ENCODE measurements at places on chromosomes 12 and 14.

- DNase-seq, result no peak
These were observed 163.1 kb downstream of the PHLDA1 start for GRCh38 chr12:75868501-75868900.

DNA sequence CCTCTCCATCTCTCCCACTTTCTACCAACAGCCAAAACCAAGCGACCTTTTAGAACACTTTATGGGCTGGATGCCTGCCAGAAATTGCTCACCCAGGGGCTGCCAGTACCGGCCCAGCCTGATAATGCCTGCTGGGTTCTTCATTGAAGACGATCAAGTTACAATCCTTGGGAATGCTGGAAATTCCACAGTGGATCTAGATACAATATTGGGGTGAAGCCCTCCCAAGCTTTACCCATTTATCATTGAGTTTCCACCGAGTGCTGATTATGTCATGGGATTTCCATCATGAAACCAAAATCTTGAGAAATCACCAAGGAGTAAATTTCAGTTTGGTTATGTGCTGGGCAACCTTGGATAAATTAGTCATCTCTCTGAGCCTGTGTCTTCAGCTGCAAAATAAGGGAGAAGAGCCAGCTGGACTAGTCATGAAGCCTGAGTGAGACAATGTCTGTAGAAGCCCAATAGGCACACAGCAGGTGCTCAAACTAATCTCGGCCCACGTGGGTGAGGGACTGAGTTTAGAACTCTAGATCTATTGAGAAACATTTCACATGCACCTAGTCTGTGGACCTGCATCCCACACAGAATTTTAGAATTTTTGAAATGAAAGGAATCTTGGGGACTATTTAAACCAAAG is 75.5 kb upstream of the CLMN start:
- DNase-seq, result no peak

GRCh38 chr14:90426663-90427062 is 29.8 kb downstream of the CALM1 start:
- no peak for DNase-seq

DNA sequence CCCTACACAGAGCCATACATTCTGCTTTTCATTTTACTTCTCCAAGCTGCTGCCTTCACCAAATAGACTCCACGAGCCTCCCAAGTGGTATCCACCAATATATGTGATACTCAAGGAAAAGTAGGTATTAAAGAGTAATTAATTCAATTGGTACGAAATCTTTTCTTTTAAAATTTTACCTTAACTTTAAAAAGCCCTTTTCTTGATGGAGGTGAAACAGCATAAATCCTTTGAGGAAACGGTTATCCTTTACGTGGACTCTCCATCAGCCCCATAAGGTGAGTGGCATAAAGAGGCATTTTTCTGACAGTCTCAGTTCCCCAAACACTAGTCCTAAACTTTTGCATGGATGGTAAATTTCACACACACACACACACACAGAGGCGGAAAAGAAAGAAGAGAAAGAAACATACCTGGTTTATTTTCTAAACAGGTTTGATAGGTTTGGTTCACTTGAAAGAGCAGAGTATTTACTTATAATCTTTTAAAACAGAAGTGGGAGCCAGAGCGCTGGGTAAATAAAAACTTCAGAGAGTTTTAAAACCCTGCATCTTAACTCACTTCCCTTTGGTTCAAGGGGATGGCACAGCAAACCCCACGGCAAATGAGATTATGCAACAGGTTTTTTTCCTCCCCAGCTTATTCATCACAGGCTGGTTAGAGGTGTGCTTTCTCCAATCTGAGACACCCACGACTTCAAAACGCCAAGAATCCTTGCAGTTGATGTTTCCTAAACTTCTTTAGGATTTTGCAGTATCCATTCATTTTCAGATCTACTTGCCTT is 1.9 kb downstream of the DUSP16 start:
- DNase-seq, result no peak

DNA sequence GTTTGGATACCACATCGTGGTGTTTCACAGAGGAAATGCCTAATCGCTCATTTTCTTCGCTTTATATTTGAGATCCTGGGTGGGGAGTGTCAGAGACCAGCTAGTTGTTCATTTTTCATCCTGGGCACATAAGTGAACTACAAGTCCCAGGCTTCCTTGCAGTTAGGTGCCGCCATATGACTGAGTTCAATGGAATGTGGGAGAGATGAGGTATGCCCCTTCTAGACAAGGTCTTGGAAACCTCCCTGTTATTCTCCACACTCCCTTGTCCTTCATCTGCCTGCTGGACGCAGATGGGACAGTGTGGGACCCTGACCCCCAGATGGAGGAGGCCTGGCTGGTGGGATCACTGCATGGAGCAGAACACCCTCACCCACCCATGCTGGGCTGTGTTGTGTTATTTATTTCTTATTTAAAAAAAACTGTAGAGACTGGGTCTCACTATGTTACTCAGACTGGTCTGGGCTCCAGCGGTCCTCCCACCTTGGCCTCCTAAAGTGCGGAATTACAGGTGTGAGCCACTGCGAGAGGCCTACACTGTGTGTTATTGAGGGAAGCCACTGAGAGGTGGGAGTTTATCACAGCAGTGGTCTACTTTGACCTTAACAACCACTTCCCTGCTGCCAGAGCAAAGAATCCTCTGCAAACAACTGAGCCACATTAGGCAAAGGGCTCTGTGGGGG is 42.9 kb upstream of the VRK1 start:
- DNase-seq, result no peak

- DNase-seq, result no peak
These were observed 93.2 kb downstream of the EMP1 start for GRCh38 chr12:13289653-13290289.

DNA sequence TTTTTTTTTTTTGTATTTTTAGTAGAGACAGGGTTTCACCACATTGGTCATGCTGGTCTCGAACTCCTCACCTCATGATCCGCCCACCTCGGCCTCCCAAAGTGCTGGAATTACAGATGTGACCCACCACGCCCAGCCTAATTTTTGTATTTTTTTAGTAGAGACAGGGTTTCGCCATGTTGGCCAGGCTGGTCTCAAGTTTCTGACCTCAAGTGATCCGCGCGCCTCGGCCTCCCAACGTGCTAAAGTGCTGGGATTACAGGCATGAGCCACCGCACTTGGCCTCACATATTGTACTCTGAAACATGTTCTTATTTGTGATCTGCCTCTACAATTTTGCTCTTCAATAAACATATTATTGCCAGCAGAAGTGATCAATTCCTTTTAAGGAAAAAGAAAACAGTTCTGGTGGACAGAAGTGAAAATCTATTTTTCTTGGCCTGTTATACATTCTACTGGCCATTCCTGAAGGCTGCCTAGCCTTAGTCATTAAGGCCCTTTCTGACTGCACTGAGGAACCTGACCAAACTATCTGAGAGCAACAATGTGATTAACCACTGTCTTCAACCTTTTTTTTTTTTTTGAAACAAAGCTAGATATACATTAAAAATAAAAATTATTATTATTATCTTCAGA is 36.1 kb downstream of the SNX6 start:
- DNase-seq, result no peak

DNA sequence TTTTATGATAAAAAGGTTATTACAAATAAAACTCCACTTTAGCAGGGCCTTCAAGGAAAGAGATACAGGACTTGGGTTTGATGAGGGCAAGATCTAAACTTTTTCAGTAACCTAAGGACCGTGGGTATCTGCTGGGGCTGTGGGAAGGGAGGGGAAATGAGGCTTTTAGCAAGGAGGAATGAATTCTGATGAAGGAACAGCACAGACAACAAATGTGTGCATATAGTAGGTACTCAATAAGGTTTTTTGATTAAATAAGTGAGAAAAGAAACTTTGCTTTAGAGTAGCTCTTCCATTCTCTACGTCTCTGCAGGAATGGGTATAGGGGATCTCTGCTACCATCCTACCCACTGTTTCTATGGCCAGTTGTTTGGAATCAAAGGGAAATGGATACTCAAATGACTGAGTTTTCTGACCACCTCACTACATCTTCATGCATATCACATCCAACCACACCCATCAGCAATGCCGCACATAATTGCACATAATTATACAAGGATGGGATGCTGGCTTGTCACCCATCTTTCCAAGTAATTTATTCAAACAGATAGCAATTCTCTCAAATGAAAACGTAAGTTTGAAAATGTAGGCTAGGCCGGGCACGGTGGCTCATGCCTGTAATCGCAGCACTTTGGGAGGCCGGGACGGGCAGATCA is 59.5 kb upstream of the GTF2A1 start:
- no peak for DNase-seq

DNA sequence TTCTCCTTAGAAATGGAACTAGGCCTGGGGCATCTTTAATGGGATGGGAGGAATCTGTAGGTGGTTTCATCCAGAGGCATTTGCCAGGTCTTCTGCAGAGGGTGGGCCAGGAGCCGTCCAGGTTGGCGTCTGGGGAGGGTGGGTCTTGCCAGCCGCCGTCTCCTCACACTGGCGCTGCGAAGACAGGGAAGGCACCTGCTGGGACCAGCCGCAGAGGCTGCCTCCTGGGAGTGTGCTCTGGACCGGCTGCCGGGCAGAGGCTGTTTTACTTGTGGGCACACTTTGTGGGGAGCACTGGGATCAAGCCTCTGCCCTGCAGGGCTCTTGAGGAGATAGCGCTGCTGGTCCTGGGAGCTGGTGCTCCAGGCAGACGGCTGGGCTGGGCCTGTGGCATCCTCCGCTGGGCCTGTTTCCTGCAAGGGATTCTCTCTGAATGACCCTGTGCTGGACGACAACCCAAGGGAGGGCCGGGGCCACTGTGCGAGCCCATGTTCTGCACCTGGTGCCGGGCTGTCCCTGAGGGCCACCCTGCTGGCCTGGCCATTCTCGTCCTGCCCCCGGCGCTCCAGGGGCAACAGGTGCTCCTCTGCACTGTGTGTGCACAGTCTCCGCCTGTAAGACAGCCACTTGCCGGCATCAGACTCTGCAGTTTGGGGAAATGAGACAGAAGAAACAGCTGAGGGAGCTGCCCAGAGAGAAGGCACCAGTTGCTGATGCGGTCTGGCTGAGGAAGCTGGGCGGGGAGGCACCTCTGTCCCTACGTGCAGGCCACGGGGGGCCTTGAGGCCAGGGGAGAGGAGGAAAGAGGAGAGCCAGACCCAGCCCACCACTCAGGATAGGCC is 10.0 kb upstream of the TEX22 start:
- DNase-seq, result no peak

DNA sequence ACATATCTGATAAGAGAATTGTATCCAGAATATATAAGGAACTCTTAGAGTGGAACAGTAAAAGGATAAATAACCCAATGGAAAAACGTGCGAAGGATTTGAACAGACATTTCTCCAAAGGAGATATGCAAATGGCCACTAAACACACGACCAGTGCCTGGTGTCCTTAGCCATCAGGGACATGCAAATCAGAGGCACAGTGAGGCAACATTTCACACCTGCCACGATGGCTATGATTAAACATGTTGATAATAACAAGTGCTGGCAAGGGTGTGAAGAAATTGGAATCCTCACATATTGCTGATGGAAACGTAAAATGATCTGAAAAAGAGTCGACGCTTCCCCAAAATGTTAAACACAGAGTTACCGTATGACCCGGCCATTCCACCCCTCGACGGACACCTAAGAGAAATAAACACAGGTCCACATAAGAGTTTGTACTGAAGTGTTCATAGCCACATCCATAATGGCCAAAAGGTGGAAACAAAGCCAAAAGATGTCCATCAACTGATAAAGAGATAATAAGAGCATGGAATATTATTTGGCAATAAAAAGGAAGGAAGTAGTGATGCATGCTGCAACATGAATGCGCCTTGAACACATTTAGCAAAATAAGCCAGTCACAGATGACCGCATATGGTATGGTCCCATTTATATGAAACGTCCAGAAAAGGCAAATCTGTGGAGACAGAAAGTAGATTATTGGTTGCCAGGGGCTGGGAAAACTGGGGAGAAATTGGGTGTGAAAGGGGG is 6.3 kb upstream of the TMEM121 start:
- no peak for DNase-seq

DNA sequence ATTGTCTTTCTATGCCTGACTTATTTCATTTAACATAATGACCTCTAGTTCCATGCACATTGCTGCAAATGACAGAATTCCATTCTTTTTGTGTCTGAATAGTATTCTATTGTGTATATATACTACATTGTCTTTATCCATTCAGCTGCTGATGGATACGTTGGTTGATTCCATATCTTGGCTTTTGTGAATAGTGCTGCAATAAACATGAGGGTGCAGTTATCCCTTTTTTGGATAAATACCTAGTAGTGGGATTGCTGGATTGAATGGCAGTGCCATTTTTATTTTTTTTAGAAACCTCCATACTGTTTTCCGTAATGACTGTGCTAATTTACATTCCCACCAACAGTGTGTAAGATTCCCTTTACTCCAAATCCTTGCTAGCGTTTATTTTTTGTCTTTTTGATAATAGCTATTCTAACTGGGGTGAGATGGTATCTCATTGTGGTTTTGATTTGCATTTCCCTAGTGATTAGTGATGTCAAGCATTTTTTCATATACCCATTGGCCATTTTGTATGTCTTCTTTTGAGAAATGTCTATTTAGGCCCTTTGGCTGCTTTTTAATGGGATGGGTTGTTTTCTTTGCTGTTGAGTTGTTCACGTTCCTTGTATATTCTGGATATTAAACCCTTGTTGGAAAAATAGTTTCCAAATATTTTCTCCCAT is 2.3 kb downstream of the OAS2 start:
- no peak for DNase-seq

- DNase-seq, result no peak
These were observed 89.7 kb upstream of the CCDC198 start for GRCh38 chr14:57583396-57583795.
